CD4-positive, alpha-beta T cell treated with Interleukin-10 for 1 hour (primary cell): ENCODE measurements at places on chromosomes 3 and 15.

- DNase-seq: no peak
These were observed 27.8 kb downstream of the DCAF1 start for GRCh38 chr3:51471775-51472652.

- no peak for DNase-seq
These were observed 151.2 kb upstream of the CDIN1 start for GRCh38 chr15:36428102-36428845.

GRCh38 chr3:28835751-28836150, 445.1 kb upstream of the RBMS3 start:
- no peak for DNase-seq

DNA sequence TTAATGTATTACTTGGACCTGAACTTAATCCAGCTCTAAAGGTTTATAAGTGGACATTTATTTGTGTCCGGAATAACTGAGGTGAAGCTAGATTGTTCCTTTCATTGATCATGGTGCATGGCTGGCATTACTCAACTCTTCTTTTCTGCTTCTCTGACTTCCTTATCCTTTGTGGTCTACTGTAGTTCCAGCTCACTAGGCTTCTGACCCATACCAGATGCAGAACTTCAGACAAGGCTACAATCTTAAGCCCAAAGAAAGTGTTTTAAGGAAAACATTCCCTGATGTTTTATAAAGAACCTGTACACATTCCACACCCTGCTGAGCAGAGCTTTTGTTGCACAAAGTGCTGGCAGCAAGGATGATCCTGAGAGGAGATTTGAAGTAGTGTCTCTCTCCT, 250.8 kb upstream of the TGFBR2 start:
- no peak for DNase-seq

DNA sequence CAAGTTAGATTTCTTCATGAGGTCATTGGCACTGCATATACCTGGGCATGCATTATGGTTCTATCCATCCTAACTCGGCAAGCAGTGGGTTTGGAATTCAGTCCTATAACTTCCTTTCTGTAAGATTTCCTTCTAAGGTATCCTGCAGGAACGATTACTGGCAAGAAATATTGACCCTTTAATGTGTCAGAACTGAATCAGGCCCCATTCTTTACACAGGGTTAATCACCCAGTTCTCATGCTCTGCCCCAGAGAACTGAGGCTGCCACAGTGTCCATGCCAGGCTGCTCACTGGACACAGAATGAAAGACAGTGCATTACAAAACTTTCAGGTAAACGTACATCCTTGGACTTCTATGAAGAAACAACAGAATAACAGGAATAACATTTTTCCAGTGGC, 108.9 kb downstream of the RPL22L1 start:
- DNase-seq: no peak

DNA sequence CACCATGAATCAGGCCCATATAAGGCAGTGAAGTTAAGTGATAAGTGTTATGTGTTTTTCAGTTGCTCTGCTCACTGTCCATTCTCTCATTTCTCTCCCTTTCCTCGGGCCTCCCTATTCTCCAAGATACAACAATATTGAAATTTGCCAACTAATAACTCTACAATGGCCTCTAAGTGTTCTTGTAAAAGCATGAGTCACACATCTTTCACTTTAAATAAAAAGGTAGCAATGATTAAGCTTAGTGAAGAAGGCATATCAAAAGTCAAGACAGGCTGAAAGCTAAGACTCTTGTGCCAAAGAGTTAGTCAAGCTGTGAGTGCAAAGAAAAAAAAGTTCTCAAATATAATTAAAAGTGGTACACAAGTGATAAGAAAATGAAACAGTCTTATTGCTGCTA, 675.4 kb downstream of the OTOL1 start:
- DNase-seq: no peak

- no peak for DNase-seq
These were observed 119.8 kb downstream of the SHQ1 start for GRCh38 chr3:72728329-72728889.
